ENCODE measurements at places on chromosomes 2 and 18. TPM values are rescaled to one million over a fixed set of nuclear protein-coding genes. Genes with fewer than 3 reads are reported as not detected.

Gene SPATA3
- not detected for total RNA-seq

GRCh38 chr2:240196716-240197461 is 56.4 kb upstream of the OTOS start:
- no peak for DNase-seq

Gene TEX44
- total RNA-seq, result not detected

DNA sequence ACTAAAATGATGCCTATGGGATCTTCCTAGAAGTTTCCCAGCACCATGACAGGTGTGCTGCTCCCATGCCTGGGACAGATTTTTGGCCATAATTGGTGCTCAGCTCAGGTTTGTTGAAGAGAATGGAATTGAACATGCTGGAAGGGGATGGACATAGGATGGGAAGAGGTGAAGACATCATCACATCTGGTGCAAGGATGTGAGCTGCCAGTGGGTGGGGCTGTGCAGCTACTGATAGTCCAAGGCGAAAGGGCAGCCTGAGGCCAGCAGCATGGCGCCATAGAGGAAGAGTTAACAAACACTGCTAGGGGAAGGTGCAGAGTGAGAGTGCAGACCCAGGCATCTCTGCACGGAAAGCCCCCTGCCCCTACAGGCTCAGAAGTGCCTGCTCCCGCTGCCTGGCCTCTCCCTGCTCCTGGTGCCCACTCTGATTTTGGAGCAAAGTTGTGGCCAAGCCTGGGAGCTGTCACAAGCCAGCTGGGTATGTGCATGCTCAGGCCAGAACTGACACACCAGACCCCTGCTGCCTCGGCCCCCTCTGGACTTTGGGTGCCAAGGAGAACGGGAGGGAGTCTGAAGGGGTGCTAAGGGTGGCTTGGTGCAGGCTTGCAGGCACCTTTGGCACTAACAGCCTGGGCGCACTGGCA is 178.6 kb downstream of the ZBTB7C start:
- peak; percentile 29 for DNase-seq

- DNase-seq, result no peak
Observed at GRCh38 chr2:60280238-60280637, 273.2 kb downstream of the BCL11A start.

Data from upper lobe of left lung (tissue), 6 donors.